T-helper 17 cell (primary cell): ENCODE measurements at places on chromosomes 16 and 17. TPM values are rescaled to one million over a fixed set of nuclear protein-coding genes. Genes with fewer than 3 reads are reported as not detected.

- DNase-seq = no peak
Observed at GRCh38 chr16:28505489-28506137, 1.0 kb downstream of the IL27 start.

GRCh38 chr16:73232555-73233328 lies 184.8 kb upstream of the ZFHX3 start:
- DNase-seq = no peak

DNA sequence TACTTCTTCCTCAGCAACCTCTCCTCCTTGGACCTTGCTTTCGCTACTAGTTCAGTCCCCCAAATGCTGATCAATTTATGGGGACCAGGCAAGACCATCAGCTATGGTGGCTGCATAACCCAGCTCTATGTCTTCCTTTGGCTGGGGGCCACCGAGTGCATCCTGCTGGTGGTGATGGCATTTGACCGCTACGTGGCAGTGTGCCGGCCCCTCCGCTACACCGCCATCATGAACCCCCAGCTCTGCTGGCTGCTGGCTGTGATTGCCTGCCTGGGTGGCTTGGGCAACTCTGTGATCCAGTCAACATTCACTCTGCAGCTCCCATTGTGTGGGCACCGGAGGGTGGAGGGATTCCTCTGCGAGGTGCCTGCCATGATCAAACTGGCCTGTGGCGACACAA lies 429 bp downstream of the OR2C1 start:
- DNase-seq = no peak

DNA sequence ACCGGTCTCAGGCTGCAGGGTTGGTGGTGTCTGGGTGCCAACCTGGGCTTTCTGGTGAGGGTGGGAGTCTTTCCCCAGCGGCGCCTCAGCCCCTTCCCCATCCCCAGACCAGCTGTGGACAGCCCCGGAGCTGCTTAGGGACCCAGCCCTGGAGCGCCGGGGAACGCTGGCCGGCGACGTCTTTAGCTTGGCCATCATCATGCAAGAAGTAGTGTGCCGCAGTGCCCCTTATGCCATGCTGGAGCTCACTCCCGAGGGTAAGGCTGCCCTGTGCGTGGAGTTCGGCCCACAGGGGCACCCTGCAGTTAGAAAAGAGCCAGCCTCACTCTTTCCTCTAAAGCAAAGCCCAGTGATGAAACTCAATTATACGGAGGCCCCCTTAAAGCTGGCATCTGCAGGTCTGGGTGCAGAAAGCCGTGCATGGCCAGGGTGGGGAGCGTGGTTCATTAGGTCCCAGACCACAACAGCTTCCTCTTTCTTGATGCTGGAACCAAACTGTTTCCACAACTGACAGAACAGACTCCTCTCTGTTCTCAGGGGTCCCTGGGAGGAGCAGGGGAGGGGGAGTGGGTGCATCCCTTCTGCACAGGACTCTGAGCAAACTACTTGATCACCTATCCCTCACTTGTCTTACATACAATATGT lies 10.7 kb downstream of the GUCY2D start:
- DNase-seq = no peak

DNA sequence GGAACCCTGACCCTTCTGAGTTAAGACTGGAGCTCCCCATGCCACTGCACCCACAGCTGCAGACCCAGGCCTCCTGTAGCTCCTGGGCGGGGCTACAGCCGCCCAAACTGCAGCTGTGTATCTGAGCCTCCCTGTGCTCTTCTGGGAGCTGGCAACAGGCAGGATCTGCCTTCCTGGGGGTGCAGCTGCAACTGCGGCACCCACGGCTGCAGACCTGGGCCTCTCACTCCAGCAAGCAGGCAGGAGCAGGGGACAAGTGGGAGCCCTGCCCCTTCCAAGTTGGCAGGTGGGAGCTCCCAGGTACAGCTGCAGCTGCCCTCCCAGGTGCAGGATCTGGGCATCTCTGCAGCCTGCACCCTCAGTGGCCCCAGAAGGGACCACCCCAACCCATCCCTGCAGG lies 41.5 kb downstream of the SPACA3 start:
- no peak for DNase-seq

DNA sequence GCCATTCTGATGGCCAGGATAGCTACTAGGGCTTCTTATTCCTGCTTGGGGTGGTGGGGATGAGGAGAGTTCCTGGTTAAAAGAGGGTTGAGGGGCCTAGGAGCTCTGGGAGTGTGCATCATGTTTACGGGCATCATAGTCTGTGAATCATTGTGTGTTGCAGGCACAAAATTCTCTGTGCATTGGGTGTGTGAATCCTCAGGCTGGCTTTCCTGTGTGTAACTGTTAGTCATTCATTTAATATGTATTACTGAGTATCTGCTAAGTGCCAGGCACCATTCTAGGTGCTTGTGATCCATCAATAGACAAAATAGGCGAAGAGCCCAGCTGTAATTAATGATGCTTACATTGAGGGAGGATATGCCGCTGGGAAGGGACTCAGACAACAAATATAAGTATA lies 5.8 kb downstream of the PPY start:
- DNase-seq = no peak

DNA sequence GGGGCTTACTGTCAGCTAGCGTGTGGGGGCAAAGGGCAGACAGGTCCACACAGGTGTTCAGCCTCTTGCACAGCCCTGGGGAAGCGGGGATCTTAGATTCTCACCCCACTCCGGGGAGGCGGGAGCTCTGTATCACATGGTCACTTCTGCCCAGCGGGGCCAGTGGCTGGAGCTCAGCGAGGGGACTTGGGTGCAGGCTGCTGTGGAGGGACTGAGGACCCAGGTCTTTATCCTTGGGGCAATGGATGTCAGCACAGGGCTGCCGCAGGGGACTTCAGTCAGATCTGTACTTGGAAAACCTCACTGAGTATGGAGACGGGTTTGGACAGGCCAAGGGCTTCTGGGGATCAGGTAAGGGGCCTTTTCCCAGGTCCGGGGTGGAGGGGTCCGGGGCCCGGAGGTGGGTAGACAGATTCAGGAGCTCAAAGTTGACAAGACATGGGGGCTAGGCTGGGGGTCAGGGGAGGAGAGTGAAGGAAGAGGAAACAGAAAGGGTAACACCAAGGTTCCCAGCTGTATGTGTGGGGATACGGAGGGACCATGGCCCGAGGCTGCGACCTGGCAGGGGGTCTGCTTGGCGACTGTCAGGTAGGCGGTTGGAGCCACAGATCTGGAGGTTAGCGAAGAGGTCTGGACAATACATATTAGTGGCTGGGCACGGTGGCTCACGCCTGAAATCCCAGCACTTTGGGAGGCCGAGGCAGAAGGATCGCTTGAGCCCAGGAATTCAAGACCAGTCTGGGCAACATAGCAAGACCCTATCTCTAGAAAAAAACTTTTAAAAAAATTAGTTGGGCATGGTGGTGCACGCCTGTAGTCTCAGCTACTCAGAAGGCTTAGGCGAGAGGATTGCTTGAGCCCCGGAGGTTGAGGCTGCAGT lies 15.1 kb upstream of the BAIAP2 start:
- no peak for DNase-seq

DNA sequence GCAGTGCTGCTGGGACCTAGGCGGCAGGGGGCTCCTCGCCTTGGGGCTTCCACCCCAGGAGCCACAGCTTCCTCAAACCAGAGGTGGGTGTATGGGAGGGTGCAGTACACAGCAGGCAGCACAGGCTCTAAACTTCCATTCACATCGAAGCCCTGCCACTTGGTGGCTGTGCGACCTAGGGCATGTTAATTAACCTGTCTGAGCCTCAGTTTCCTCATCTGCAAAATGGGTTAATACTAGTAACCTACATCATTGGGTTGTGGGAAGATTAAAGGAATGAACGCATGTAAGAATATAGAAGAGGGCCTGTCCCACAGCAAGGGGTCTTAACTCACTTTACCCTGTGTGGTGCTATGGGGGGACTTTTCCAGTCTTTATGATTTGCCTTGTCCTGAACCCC lies 26.8 kb upstream of the LHX1 start:
- DNase-seq = no peak

DNA sequence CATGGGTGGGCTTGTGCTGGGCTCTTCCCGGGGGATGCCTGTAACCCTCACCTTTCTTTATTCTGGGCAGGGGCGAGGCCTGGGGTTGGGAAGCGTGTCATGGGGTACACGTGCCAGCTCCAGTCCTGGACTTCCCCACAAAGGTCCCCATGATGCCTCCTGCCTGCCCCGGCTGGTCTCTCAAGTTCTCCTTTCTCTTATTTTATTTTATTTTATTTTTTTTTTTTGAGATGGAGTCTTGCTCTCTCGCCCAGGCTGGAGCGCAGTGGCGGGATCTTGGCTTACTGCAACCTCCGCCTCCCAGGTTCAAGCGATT lies 8.6 kb downstream of the ATP2A3 start:
- DNase-seq = no peak

GRCh38 chr17:45861165-45861564 lies 16.5 kb downstream of the SPPL2C start:
- DNase-seq = no peak

LRRC59 gene
- total RNA-seq = 45.2 TPM

PDP2 gene
- total RNA-seq = 8.9 TPM

MEIOC gene
- not detected for total RNA-seq

RASD1 gene
- 0.97 TPM for total RNA-seq

ZDHHC7 gene
- total RNA-seq = 35.4 TPM

IL17C gene
- total RNA-seq = 0.86 TPM

NUP93 gene
- total RNA-seq = 59.0 TPM

CETP gene
- 2.3 TPM for total RNA-seq

ARL5C gene
- not detected for total RNA-seq
